Inflammatory macrophage (primary cell): ENCODE measurements at places on chromosomes 4 and X.

DNA sequence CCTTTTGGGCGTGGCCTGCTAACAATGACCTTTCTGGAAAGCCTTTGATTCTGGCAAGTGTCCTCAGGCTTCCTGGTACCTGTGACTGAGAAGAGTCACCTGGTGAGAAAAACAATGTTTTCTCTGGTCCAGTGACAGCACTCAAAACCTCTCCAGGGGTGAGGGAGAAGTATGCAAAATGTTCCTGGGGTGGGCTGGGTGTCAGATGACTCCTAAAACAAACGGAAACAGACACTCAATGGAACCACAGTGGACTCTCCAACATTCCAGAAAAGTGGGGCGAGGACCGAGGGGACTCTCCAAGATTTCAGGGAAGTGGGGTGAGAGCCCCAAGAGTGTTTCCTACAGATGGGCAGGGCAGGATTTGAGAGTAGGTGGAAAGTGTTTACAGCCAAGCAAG is 69.5 kb downstream of the ANAPC4 start:
- DNase-seq, result no peak

- no peak for DNase-seq
These were observed 8.0 kb downstream of the PRSS12 start for GRCh38 chr4:118344801-118345200.

GRCh38 chrX:68824565-68825125 is 4.2 kb upstream of the EFNB1 start:
- no peak for DNase-seq

DNA sequence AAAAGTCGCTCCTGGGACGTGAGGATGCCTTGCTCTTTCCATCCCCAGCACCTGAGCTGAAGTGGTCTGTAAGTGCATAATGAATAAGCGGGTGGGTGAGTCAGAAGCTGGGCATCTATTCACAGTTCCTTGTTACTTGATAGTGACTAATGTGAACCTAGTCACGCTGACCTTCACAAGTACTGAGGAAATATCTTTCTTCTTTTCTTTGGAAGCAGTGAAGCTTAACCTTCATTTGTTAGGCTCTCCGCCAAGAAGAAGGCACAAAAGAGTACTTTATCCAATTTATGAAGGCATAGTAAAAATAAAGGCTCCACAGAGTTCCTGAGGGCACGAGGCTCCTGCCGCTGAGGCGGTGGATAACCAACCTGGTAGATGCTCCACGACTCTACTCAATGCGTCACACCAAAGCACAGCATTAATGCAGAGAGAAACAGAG is 475.7 kb upstream of the SLIT2 start:
- no peak for DNase-seq

DNA sequence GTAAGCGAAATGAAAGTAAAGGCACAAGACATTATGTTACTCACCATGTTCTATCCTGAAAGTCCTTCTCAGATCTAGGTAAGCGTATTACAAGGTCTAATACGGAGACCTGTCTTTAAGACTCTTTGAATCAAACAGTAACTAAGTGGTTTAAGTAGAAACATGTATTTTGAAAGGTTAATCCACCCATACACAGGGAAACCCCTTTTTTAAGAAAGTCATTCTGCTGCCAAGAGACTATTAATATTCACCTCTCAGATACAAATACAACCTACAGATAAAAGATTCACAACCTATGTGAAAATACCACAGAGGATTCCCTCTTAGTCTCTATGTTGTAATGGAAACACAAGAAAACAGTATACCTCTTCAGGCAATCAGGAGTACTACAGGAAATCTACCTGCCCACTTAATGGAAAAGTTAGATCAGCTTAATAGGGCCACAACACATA is 63.2 kb upstream of the TNIP3 start:
- DNase-seq, result no peak

DNA sequence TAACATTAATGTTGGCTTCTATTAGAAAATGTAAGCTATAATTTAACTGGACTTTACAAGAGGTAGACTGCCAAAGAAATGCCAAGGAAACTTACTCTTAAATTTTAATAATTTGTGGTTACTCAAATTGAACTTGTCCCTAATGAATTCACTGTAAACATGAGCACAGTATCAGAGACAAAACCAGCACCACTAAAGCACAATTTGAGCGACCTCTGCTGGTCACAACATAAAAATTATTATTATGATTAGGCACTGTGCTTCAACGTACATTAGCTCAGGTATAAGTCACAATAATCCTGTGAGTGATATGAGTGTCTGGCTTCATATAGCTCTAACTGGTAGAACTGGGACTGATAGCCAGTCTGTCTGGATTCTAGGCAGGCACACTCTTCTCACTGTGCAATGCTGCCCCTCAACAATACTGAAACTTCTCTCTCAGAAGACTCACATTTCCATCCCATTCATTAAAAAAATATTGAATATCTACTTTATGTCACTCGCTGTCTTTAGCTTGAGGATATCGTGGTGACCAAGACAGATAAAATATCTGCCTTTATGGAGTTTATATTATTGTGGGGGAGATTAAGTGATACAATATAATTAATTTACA is 8.0 kb downstream of the NUDT6 start:
- DNase-seq, result no peak

DNA sequence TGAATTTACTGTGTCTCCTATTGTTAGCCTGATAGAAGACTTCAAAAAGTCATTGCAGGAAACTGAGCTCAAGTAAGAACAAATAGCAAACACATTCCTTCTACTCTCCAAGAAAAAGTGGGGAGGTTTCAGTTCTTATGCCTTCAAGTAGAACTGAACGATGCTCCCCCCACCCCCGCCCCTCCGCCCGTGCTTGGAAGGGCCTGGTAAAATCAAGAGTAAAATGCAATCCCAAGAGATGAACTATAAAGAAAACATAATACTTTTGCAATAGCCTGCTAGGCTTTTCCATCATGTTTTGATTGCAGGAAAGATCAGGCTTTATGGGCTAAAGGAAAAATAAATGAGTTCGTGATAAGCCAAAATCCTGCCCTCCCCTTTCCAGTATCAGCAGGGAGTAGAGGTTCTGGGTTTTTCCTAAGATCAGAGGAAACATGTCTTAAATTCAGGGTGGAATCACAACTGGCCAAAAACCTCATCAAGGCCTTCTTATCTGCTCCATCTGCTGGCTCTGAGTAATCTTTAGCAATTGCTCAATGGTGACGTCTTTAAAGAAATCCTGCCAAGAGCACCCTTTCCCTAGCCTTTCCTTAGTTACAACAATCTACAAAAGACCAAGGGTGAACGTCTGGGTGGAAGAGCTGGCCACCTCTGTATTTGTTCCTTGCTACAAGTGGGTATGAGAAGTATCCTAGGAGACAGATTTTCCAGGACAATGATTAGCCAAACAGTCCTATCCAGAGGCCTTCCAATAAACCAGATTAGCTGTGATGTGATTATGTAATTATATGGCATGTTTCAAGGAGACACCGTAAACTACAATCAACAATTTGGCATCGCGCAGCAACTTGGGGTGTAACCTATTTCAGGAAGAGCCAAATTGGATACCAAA is 66.3 kb upstream of the FAM9C start:
- peak; percentile 47 for DNase-seq

DNA sequence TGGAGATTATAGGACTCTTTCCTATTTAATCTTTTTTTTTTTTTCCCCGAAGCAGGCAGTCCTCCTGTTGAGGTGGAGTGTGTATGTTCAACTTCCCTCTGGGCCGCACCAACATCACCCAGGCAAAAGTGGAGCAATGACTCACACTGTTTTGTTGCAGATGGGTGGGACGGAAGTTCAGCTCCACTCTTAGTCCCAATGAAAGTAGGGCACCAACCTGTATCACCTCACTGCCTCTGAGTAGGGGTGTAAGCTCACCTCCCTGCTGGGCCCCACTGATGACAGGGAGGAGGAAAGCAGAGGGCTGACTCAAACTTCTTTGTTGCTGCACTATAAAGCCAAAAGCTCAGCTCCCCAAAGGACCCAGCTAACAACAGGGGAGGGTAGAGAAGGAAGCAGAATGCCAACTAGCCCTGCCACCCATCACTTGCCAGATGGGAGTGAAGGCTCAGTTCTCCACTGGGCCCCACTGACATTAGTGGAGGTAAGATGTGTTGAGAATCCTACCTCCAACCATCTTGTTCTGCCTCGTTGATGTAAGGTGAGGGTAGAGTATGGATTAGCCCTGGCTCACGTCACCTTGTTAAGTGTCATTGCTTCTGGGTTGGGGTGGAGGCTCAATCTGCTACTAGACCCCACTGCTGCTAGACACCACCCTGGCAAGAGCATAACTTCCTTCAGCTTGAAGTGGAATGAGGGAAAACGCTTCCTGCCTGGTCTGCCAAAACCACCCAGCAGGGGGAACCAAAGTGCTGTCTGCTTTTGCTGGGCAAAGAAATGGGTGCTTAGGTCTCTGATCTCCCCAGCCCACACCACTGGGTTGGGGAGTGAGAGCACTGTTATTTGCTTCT is 14.1 kb downstream of the RPS6KA3 start:
- peak; percentile 70 for DNase-seq

DNA sequence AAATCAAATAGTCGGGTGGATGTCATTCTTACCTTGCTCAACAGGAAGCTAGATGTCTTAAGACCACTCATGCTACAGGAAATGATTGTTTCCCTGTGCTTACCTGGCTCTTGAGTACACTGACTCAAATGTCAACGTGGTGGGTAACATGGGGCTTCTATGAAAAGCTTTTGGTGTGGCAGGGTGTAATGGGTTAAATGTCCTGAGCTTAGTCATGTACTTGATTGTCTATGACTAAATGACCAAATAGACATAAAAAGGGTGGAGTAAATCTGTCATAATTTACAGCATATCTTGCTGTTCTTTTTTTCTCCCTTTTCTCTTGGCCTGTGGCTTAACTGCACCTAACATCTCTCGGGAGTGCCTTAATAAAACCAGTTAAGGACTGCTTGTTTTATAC is 44.9 kb downstream of the CCNG2 start:
- no peak for DNase-seq

DNA sequence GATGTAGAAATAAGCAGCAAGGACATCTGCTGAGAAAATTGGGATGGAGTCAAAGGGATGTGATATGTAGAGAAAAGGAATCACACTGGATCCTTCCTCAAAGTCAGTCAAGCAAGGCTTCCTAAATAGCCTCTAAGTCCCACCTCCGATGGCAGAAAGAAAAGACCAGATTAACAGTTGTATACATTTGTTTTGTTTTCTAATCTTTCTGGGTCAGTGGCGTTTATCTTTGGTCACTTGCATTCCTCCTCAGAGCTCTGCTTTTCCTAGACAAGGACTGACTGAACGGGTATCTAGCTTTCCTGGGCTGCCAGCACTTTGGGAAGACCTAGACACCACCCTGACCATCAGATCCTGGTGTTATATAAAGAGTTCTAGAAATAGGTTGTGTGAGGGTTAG is 23.2 kb downstream of the PACRGL start:
- no peak for DNase-seq

DNA sequence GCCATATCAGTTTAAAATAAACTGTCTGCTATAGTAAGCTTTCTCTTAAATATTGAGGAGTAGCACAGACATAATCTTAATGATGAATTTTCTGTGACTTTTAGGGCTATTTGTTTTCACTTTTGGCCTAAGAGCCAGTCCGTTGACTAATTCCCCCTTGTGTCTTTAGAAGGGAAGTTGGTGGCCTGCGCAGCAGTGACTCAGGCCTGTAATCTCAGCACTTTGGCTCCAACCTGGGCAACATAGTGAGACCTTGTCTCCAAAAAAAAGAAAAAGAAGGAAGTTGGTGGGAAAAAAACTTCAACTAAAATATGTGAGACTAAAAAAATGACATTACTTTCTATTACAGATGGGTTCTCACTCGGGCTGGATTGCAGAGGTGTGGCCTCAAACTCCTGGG is 3.4 kb downstream of the NCAPG start:
- peak; percentile 67 for DNase-seq

- peak; percentile 80 for DNase-seq
These were observed 96.3 kb upstream of the NOCT start for GRCh38 chr4:138919094-138919936.

GRCh38 chr4:128323401-128323800 is 35.8 kb upstream of the PGRMC2 start:
- no peak for DNase-seq

GRCh38 chrX:54089191-54089590 is 44.9 kb upstream of the PHF8 start:
- DNase-seq, result no peak

GRCh38 chrX:131734621-131735020 is 190.7 kb downstream of the OR13H1 start:
- no peak for DNase-seq

- DNase-seq, result no peak
These were observed 211.3 kb downstream of the TENM3 start for GRCh38 chr4:182454440-182455013.

DNA sequence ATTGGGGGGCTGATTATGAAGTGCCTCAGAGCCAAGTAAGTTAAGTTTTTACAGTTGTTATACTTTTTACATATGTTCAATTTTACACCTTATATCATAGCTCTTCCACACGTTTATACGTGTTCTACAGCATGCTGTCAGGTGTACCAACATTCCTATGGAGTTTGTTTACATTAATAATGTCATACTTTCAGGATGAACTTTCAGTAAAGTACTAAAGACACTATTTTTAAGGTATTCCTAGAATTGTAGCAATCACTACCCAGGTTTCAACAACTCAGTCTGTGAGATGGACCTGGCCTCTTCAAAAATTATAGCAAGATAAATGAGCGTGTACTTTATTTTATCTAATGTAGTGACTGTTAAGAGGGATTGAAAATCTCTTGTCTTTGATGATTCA is 92.6 kb downstream of the PTPN13 start:
- no peak for DNase-seq

- DNase-seq, result no peak
These were observed 48.6 kb upstream of the TMEM164 start for GRCh38 chrX:109954333-109954732.

DNA sequence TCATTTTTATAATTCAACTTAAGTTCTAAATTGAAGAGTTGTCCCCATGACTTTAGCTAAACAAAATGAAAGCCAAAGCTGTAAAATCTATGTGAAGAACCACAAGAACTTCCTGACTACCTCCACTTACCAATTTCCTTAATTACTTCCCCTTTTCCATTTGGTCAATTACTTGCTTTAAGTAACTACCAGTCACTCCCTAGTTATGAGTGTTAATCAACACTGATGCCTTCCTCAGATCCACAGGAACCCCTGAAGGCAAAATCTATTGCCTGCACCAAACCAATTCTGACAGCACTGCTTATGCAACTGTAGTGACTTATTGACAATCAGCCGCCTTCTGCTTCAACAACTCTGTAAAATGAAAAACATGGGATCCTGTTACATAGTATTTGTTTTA is 10.5 kb downstream of the RBMX start:
- no peak for DNase-seq

- DNase-seq, result no peak
These were observed 395 bp upstream of the SOWAHB start for GRCh38 chr4:76898385-76898692.

GRCh38 chrX:130874751-130875150 is 28.3 kb downstream of the ENOX2 start:
- no peak for DNase-seq

- no peak for DNase-seq
These were observed 19.5 kb upstream of the HADH start for GRCh38 chr4:107970063-107970798.

- DNase-seq, result no peak
These were observed 61.5 kb upstream of the RAPGEF2 start for GRCh38 chr4:159041054-159042034.

- DNase-seq, result no peak
These were observed 43.6 kb downstream of the UNC5C start for GRCh38 chr4:95505151-95505550.

- no peak for DNase-seq
These were observed 18.5 kb downstream of the PAPSS1 start for GRCh38 chr4:107701565-107701964.

- no peak for DNase-seq
These were observed 27.7 kb downstream of the RGS12 start for GRCh38 chr4:3320361-3321023.

- DNase-seq, result no peak
These were observed 6.1 kb upstream of the SPON2 start for GRCh38 chr4:1178300-1179088.
